ENCODE measurements at places on chromosomes 7 and 10.
A peak's percentile ranks its signal among the peaks of the same experiment; 100 is the strongest.

DNA sequence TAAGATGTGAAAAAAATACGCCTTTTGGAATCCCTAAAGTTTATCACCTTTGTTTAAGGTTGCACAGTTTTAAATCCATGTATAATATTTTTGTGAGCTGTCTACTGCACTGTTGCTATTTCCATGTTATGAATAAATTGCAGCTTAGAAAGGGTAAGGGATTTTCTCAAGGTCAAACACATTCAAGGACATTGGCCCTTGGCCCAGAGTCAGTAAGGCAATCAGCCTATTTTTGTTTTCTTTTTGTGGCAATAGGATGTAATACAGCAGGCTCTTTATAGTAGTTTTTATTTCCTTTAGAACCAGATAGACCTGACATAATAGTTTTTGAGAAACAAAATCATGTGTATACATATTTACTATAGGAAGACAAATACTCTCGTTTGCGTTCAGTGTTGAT, 219.8 kb downstream of the ACTR3B start:
- DNase-seq: no peak

- no peak for DNase-seq
These were observed 85.8 kb upstream of the KCNMA1 start for GRCh38 chr10:77723376-77723775.

DNA sequence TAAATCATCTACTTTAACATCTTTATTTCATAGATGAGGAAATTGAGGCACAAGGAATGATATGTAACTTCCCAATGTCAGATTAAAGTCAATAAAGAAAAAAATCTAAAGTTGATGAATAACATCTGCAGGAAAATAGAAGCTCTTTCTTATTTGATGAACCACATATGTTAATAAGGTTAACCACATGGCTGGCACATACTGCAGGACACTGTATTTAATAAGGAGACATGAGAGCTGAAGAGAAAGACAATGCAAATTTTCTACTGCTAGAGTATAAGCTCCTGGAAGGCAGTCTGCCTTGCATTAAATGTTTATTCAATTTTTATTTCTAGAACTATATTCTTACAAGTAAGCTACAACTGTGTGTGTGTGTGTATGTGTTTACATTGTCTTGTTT, 4.4 kb downstream of the RAB11FIP2 start:
- no peak for DNase-seq

GRCh38 chr10:118670472-118671124, 75.2 kb upstream of the PRLHR start:
- no peak for DNase-seq

DNA sequence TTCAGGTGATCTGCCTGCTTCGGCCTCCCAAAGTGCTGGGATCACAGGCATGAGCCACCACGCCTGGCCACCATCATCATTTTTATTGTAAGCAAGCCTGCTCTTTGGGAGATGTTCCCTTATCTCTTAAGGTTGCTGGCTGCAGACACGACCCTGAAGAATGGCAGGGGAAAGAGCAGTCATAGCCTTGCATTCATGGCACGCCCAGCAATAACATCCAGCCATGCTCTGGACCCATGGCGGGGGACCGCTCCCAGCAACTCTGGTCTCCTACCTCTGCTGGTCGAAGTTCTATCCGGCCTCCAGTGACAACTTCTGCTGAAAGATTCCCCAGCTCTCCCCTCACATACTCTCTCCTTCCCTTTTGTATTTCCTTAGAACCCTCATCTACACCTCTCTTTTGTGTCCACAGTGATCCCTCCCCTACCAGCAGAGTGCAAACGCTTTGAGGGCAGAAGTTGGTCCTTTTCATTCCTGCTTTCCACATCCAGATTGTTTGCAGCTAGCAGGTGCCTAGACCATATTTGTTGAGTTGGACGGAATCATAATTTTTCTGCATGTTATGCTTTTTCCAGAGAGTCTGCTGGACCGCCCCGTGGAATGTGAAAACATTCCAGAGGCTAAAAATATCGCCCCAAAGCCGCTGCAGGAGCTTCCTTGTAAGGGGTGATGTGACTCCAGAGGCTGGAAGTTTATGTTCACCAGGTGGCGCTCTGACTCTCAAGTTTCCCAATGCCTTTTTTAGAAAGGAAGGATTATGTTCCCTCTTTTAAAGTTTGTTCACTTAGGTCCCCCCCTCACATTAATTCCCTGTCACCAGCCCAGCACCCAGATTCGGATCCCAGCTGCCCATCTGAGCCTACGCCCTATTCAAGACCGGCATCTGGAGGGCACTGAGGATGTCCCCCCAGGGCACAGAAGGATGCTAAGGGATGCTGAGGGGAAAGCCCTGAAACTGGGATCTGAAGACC, 4.3 kb upstream of the MARVELD1 start:
- no peak for DNase-seq

DNA sequence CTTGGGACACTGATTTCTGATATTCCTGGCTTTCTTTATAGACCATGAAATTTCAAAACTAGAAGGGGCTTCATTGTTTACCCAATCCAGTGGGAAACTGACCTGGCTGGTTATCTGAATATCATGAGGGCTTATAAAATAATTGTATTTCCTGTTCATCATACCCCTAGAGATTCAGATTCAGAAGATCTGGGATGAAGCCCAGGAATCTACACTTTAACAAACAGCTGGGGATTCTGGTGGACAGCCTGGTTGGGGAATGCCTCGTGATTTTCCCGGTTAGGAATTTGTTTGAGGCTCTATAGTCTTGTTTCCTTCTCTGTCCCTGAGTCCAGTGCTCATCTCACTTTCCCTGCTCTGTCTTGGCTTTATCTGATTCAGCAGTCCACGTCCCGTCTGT, 110.3 kb downstream of the ADRA2A start:
- no peak for DNase-seq

DNA sequence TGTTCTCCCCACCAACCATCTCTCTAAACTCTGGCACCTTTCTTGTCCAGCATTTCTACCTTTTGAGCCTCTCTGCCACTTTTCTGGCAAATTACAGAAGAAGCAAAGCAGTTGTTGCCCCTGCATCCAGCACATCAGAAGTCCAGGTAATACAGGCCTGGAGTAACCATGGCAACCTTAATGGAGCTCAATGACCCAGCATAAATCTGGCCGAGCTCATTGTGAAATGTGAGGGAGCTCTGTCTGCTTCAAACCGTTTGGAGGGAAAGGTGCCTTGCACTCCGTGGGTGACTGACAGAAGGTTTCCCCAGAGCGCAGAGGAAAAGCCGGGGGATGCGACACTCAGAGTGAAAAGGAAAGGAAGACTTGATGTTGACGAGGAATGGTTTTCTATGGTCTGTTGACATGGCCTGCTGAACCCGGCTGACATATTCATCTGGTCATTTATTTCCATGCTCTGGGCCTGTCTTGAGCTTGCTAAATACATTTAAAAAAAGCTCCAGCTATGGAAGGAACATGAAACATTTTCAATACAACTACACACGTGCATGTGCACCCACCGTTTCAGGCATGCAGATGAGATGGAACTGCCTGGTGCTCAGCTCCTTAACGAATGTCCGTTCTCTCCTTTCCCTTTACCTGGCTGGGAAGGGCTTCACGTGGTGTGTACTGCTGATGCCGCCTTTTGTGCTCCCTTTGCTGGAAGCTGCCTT, 74.9 kb downstream of the ADRA2A start:
- no peak for DNase-seq

- DNase-seq: no peak
These were observed 182.6 kb upstream of the TMEM106B start for GRCh38 chr7:12028508-12028907.

GRCh38 chr7:3066506-3066905, 22.8 kb upstream of the CARD11 start:
- no peak for DNase-seq

- no peak for DNase-seq
These were observed 177.9 kb downstream of the TNS3 start for GRCh38 chr7:47404010-47404409.

DNA sequence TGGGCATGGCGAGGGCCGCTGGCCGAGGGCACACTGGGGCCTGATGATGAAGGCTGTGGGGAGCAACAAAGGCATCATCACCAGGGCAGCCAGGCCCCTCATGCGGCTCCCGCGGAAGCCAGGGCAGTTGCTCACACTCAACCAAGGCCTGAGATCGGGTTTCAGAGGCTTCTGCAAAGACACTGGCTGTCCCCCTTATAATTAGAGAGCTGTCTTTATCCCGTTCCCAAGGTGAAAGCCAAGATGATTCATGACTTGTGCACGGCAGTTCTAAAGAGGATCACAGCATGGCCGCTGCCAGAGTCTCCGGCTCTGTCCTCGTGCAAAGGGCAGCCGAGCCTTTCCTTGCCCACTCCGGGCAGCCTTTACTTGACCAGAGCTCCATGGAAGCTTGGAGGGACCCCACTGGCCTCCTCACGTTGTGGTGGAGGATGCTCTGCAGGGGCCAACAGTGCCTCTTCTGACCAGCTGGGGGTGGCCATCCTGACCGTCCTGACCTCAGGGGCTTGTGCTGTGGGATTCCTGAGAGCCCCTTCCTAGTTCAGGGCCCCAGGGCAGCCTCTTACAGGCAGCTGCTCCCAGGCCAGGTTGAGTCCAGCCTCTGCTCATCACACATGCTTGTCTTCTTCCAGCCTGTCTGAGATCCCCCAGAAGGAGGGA, 82.3 kb downstream of the PRKAG2 start:
- no peak for DNase-seq

DNA sequence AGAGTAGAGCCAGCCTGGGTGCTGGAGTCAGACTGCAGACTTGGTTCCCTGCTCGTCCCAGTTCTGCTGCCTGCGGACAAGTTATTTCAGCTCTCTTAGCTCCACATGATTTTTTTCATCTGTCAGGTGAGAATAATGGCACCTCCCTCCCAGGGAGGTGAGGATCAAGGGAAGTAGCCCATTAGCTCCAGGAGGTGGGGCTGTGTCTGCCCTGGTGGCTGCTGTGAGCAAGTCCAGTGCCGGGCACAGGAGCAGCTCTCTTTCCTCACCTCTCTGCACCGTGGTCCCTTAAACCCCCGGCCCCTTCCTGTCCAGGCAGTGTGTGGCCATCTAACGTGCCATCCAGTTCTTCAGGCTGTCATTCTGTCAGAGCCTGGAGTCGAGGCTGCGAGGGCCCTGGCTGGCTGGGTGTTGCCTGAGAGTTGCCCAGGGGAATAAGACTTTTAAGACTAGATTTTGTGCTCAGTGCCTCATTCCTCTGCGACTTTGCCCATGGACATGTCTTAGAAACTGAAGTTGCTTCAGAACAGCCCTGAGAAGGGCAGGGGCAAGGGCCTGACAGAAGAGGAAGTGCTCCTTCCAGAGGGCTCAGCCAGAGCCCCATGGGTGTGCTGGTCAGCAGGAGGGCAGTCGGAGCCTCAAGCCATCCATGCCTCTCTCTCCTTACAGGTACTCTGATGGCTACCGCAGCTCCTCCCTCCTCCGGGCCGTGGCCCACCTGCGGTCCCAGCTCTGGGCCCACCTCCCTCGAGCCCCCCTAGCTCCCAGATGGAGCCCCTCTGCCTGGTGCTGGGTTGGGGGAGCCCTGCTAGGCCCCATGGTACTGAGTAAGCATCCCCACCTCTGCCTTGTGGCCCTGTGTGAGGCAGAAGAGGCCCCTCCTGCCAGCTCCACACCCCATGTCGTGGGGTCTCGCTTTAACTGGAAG, 5.0 kb downstream of the ABCB8 start:
- no peak for DNase-seq

GRCh38 chr7:21767300-21767900, 178.3 kb downstream of the CDCA7L start:
- no peak for DNase-seq

- DNase-seq: peak; percentile 27
These were observed 23.3 kb downstream of the YAE1 start for GRCh38 chr7:39589323-39590111.

GRCh38 chr10:70853038-70853437, 35.3 kb downstream of the PCBD1 start:
- DNase-seq: no peak

- no peak for DNase-seq
These were observed 46.4 kb upstream of the ATRNL1 start for GRCh38 chr10:115046686-115047236.

DNA sequence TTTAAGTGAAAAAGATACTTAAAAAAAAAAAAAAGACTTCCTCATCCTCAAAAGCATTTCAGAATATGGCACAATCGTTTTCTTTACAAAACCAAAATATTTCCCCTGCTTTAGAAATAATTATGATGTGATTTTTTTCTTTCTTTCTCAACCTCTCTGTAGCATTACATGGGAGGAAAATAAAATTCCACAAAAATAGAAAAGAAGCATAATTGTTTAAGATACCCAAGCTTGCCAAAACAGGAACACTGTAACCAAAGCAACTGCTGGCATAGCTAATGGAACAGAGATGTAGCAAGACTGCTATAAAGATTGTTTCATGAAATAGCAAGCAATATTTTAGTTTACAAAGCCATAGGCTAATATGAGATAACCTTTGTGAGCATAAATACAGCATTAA, 75.6 kb upstream of the GPR22 start:
- no peak for DNase-seq

DNA sequence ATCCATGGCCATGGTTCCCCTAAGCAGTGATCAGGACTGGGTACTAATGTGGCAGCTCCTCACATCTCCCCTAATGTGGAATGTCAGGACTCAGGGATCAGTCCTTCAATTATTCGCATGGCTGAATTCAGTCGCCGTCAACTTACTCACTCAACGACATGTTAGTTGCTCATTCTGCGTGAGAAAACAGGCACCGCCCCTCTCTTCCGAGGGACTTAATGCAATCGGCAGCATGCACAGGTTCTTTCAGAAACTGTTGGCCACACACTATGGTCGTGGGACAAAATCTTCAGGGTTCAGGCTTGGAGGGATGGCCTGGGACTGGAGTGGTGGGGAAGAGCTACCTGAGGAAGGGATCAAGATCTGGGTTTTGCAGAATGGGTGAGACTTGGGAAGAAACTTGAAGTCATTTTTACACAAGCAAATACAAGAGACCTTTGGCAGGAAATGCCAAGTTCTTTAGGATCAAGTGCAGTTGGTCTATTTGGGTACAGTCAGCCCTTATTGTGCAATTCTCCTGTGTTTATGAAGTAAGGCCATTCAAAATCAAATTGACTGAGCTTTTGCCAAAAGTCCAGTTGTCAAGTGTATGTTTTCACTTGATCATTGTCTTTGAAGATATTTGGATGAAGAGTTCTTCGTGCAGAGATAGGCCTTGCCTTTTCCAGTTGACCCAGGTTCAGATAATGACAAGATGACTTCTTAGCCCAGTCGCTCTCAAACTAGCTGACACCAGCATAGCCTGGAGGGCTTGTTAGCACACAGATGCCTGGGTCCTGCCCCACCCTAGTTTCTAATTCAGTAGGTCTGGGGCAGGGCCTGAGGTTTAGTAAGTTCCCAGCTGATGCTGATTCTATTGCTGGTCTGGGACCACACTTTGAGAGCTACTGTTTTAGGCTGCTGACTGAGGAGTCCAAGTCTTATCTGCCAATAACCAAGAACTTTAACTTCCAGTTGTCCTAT, 48.5 kb downstream of the LRRC18 start:
- DNase-seq: no peak

- DNase-seq: no peak
These were observed 19.5 kb upstream of the RHEB start for GRCh38 chr7:151539088-151539671.

GRCh38 chr10:73576178-73576889, 14.8 kb downstream of the USP54 start:
- DNase-seq: no peak

DNA sequence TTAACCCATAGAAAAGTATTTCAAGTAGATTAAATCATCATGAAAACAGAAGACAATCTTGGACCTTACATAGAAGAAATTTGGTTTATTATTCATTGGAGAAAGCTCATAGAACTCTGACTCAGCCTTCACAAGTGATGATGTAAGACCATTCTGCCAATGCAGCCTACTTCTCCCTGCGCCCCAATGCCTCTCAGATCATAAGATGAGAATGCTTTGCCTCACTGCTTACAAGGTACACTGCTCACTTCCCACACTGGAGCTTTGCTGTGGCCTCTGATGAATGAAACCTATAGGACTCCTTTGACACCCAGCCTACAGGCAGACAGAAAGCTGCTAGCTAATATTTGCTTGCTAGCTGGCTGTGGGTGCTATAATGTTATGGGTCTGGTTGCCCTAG, 569.4 kb upstream of the STEAP1 start:
- DNase-seq: no peak
